GM23338 (cell line): ENCODE measurements at places on chromosomes 6 and 20. TPM values are rescaled to one million over a fixed set of nuclear protein-coding genes. Genes with fewer than 3 reads are reported as not detected.

DNA sequence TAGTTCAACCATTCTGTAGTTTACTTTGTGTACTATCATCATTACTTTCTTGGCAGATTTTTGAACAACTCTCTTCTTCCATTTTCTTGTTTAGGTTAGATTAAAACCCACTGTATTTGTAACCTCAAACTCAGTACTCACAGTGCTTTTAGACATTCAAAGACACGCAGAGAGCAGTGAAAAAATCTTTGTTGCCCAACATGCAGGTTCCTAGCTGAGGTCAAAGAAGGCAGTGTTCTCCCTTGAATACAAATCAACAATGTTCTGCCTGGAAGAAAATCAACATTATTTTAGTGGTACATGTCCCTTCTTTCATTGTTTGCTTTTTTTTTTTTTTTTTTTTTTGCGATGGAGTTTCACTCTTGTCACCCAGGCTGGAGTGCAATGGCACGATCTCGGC, 11.2 kb downstream of the CYB5R4 start:
- no peak for DNase-seq

DNA sequence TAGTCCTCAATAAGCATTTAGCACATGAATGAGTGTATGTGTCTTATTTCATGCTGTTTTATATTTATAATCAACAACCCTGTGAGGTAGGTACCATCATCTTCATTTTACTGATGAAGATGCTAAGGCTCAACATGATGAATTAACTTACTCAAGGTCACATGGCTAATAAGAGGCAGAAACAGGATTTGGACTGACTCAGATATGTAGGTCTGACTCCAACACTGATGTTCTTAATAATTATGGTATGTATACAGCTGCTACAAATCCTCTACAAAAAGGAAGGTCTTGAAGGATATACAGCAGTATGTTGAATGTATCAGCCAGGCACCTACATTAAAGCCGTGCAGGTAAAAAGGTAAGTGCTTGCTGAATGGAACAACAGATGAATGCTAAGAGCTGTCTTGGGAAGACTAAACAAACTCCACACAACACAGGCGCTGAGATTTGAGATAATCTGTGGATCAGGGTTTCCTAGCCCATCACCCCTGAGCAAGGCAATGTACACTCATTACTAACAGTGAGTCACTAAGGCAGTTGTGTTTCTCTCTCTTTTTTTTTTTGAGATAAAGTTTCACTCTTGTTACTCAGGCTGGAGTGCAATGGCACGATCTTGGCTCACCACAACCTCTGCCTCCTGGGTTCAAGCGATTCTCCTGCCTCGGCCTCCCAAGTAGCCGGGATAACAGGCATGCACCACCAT, 31.9 kb downstream of the TTI1 start:
- DNase-seq: no peak

The PSMB1 gene
- total RNA-seq: 357 and 388 TPM in 2 replicates

GRCh38 chr20:59148701-59149493, 14.7 kb upstream of the ZNF831 start:
- no peak for DNase-seq

DNA sequence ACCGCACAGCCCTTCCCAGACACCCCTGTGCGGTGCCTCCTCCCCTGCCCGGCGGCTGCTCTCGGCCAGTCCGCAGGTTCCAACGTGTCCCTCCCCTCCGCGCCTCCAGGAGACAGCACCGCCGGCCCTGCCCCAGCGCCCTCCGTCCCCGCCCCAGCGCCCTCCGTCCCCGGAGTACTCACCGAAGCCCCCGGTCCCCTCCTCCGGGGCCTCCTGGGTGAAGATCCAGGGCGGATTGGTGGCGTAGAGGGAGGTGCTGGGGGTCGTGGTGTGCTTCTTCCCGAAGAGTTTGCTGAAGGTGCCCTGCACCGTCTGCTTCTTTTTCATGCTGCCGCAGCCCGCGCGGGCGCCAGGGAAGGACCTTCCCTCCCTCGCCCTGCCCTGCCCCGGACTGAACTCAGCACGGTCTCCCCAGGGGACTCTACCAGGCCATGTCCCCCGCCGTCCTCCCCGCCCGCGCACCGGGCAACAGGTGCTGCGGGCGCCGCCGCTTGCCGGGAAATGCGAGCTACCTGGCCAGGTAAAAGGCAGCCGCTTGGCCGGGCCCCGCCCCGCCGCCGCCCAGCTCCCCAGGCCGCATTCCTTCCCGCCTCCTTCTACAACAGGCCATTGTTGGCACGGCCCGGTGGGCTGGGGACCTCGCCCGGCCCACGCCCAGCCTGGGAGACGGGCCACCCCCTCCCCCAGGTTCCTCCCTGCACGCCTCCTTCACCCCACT, at the start of gene C6orf132:
Gene C6orf132, minus strand, starts transcription at position 503 of the 718 bp plus-strand sequence. Its CDS starts 176 bp downstream, at position 327.
- peak; percentile 95 for DNase-seq

GRCh38 chr6:157326979-157327378, 3.7 kb upstream of the TMEM242 start:
- no peak for DNase-seq

- no peak for DNase-seq
Observed at GRCh38 chr6:157224178-157224950, 99.0 kb downstream of the TMEM242 start.

- DNase-seq: no peak
Observed at GRCh38 chr6:144262470-144263369, 22.4 kb upstream of the UTRN start.

DNA sequence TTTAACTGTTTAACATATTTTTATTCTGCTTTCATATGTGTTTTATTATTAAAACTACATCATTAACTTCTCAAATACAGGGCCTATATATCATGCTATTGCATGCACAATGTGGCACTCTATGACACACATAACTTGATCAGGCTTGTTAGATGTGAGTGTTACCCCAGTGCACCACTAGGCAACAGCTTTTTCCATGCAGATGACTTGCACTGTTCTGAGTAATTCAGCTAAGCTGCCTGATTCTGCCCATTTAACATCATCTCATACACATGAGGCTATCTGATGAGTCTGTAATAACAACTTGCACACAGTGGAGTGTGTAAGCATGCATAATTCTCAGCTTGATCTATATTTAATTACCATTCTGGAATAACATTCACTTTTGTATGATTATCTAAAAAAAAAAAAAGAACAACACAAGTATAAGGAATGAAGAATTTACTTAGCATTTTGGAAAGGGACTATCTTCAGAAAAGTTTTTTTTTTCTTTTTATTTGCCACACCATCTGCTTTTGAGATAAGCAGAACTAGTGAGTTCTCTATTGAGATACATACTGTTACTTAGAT, 83.1 kb downstream of the GRM1 start:
- DNase-seq: peak; percentile 10
